ENCODE measurements at places on chromosomes 1 and 21.
A peak's percentile ranks its signal among the peaks of the same experiment; 100 is the strongest.

DNA sequence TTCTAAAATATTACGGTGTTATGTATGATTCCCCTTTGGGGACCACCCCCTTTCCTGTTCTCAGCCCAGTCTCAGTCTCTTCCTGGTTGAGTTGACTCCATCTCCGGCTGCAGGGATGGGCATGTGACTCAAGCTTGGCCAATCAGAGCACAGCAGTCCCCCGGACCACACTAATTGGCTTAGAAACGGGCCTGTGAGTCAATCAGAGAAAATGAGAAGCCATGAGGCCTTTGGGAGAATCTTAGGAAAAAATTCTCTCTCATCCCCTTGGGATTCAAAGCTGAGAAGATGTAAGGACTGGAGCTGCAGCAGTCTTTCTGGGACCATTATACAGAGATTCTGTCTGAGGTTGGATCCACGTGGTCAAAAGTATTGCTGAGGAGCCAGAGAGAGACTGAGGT lies 10.7 kb upstream of the FHAD1 start:
- no peak for DNase-seq

GRCh38 chr1:244962130-244962529 lies 97.8 kb upstream of the HNRNPU start:
- no peak for DNase-seq

GRCh38 chr1:240046000-240046399 lies 45.7 kb upstream of the FMN2 start:
- no peak for DNase-seq

GRCh38 chr1:218869276-218869675 lies 304.4 kb upstream of the LYPLAL1 start:
- no peak for DNase-seq

DNA sequence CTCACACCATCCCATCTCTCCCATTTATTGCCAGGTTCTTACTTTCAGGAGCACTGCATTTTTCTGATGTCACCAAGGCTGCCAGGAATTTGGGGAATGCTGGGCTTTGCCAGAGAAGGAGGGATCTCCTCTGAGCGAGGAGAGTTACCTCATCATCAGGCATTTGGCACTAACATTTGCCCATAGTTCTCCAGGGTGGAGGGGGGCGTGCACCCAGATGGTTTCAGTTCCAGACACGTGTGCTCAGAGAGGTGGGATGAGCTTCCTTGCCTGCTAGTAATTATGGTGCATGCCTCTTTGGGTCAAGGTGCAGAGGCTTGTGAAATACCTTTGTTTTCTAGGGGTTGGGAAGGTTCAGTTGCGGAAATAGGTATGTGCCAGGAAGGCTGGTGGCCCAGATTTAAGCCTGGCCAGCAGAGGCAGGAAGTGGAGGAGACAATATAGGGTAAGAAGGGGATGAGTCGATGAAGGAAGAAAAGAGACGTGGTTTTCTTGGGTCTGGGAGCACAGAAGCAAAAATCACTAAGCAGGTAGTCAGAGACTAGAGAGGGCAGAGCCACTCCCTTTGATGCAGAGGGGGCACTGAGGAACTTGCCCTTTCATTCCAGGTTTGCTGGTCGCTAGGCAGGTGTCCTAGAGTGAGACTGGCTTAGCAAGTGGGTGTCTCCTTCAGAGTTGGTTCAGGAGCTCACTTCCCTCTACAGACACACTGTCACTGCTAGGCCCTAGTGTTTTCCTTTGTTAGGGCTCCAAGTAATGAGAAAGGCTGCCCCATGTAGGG lies 7.2 kb downstream of the TUFT1 start:
- peak; percentile 53 for DNase-seq

Measured in left ventricle myocardium superior (tissue), 1 donor.